ENCODE measurements at places on chromosomes 16 and 17.

DNA sequence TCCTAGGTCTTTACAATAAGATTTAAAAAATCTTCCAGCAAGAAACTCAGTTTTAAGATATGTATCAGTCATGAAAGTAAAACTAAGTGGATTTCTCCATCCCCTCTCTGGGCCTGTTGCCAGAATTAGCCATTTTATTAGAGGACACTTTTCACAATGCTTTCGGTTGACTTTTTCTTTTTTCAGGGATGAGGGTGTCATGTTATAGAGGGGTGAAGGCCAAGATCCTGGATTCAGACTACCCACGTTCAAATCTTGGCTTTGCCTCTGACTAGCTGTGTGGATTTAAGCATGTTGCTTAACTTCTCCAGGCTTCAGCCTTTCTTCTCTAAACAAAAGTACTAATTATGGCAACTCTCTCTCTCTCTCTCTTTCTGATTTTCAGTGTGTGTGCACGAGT, 111.7 kb upstream of the COX10 start:
- no peak for DNase-seq

DNA sequence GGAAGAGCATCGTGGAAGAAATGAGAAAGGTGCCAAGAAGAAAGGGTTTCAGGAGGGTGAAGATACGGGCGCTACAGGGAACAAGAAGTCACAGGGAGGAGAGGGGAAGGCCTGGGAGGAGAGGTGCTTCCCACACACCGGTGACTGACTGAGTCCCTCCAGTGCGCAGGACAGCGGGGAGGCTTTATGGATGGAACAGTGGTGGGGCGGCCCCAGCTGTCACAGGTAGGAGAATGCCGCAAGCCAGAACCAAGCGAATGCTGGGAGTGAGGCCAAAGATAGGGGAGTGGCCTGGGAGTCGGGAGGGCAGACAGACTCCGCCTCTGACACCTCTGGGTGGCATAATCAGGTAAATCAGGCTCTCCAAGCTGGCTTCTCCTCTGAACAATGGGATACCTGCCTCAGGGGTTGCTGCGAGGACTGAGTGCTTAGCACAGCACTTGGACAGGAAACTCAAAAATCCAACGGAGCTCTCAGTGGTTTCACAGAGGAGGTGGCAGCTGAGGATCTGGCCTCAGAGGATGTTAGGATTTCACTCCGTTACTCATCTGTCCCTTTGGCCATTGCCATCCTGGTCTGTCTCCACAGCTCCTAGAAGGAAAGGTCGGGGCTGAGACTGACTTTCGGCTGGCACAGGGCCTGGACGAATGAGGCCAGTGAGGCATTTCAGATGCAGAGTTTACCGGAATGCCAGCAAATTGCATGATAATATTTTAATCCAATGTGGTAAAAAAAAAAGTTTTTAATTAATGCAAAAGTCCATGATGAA, 717 bp upstream of the CNP start:
- peak; percentile 86 for DNase-seq

- peak; percentile 4 for DNase-seq
Measured at GRCh38 chr16:46884513-46885293, 541 bp downstream of the GPT2 start.

GRCh38 chr16:64391063-64391600, 730.7 kb downstream of the CDH11 start:
- no peak for DNase-seq

DNA sequence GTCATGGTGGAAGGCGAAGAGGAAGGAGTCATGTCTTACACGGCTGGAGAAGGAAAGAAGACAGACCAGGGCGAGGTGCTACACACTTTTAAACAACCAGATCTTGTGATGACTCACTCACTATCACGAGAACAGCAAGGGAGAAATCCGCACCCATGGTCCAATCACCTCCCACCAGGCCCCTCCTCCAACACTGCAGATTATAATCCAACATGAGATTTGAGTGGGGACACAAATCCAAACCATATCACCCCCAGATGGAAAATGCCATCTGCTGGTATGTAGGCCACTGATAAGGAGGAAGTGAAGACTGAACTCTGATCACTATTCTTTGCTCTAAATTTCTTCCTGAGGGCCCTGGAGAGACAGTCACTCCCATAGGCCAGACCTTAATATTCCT, 7.5 kb upstream of the ITGAX start:
- no peak for DNase-seq

DNA sequence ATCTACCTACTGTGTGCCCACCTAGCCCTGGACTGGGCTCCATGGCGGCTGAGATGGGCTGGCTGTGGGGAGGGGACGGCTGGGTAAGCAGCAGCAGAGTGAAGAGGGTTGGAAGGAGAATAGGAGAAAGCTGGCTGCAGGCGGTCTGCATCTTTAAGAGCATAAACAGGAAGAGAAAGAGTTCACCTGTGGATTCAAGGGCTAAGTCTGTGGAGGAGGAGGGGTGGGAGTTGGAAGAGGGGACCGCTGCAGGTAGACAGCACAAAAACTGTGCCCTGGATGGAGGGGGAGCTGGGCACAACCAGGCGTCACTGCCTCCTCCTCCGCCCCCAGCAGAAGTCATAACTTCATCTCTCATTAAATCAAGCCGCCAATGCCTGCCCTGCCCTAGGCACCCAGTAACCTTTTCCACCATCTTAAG, 677 bp downstream of the SLC13A2 start:
- DNase-seq: no peak

- no peak for DNase-seq
Measured at GRCh38 chr16:66490774-66491715, 58.9 kb downstream of the TK2 start.

Measured in CD4-positive, alpha-beta T cell treated with Interferon alpha-2 for 1 hour (primary cell).